ENCODE measurements at places on chromosomes 2 and 18. TPM values are rescaled to one million over a fixed set of nuclear protein-coding genes. Genes with fewer than 3 reads are reported as not detected.

- DNase-seq = peak; percentile 59
Measured at GRCh38 chr2:54422072-54422581, 34.0 kb upstream of the SPTBN1 start.

- no peak for DNase-seq
Measured at GRCh38 chr2:77520641-77521547, 1.3 kb downstream of the LRRTM4 start.

DNA sequence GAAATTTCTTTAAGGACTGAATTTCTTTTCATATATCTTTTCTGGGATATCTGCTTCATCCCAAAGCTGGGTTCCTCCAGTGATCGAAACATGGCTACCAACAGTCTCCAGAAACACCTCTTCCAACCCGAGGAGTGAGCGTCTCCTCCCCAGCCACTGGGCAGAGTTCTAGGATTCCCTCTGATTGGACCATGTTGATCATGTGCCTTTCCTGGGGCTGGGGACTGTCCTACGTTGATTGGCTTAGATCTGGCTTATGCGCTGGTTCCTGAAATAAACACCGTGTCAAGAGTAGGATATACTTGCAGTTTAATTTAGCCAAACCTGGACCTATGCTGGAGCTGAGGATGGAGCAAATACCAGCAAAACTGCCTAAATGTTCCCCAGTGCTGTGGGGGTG lies 55.5 kb upstream of the SLC16A14 start:
- no peak for DNase-seq

GRCh38 chr18:45551142-45551815 lies 64.0 kb upstream of the SLC14A2 start:
- DNase-seq = no peak

GRCh38 chr18:23716966-23717365 lies 27.7 kb downstream of the LAMA3 start:
- no peak for DNase-seq

GRCh38 chr2:40436093-40436475 lies 15.8 kb downstream of the SLC8A1 start:
- no peak for DNase-seq

ZDBF2 gene
- total RNA-seq = 0.81 TPM

CCDC85A gene
- 0.27 TPM for total RNA-seq

GRCh38 chr18:4599312-4599711 lies 144.2 kb upstream of the DLGAP1 start:
- DNase-seq = no peak

TRIM54 gene
- total RNA-seq = under 0.01 TPM

GRCh38 chr2:48715956-48716355 lies 39.6 kb downstream of the LHCGR start:
- no peak for DNase-seq

DNA sequence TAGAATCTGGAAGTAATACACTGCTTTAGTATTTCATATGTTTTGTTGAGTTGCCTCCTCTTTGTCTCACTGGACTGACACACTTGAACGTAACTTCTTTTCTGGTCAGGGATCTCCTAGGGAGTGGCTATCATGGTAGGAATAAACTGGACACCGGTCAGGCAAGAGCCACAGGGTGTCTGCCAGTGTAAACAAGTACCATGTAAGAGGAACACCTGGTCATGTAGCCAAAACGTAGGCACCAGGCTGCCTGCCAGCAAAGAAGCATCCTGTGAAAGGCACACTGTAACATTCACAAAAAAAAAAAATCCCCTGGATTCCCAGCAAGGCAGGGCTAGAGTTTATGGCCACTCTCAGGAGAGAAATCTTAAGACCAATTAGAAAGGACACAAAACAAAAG lies 372.8 kb upstream of the RND3 start:
- DNase-seq = no peak

DNA sequence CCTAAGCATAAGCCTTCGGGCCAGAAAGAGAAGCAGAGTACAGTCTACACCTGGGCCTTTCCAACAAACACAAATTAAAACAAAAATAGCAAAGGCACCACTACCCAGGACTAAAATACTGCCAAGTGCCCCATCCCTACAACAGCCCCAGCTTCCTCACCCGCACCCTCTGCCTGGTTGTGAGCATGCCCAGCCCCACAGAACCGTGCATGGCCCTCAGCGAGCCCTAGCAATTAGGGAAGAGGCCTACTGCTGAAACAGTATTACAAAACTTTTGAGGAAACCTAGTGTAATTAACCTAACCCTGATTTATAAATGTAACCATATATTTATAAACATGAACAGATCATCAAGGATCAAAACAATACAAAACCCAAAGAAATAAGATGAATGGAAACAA lies 44.2 kb downstream of the FARSB start:
- DNase-seq = no peak

DNA sequence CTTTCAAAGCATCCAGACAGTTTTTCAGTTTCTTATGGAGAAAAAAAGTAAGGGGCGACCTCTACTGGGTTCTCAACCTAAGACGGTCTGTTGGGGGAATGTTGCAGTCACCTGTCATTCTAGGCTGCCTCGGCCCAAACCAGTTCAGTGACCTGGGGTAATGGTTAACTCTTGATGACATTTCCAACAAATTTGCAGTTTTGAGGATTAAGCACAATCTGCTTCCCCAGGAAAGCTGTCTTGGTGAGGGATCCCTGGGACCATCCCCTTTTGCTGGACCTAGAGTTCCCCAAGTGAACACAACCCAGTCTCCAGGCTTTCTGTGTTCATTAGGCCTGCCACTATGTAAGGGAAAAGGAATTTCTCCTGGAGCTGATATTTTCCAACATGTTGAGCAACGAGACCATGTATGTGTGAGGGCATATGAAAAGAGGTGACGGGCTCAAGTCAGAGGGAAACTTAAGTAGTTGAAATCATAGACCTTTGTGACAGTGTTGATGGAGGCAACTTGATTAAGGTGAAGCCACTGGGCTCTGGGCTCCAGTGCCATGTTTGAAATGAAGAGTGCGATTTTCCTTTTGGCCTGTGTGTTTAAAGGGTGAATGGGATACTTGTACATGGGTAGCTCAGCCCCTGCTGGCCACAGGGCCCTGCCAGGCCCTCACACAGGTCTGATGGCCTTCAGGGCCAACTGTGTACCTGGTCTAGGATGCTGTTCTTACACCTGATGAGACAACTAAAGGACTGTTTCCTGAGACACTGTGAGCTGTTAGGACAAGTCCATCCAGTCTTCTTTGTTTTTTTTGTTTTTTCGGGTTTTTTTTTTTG lies 27.0 kb downstream of the FOSL2 start:
- DNase-seq = no peak

DNA sequence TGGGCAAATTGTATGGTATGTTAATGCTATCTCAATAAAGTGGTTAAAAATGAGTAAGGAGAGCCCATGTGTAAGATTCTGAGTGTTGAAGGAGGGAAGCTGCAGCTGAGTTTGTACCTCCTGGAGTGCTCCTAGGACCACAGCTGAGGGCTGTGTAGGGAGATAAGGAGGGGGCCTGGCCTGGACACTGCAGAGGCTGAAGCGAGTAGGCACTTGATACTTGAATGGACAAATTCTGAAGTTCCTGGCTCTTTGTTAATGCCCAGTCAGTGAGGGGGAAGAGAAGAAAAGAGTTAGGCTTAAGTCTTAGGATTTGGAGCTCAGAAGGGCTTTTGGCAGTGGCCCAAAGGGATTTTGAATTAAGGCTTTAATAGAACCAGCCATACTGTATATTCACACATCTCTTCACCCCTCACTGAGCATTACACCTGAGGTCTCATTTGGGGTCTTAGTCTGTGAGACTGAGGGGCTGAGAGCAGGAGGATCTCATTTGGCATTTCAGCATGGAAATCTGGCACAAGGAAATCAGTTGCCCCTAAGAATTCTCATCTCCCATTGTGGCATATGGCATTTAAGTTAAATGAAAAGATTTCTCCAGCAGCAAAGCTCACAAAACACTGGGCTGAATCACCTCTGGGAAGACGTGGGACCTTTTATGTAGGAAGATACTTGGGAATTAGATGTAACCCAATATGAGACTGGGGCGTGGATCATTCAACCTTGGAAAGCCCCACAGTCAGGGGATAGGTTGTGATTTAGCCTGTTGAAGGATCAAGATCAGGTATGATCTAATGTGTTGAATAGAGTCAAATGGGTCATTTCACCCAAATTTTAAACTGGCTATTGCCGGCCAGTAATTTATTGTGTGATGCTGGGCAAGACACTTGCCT lies 46.8 kb downstream of the LIPG start:
- DNase-seq = no peak

CEP192 gene
- total RNA-seq = 21.0 TPM

- no peak for DNase-seq
Measured at GRCh38 chr2:235009081-235009480, 57.3 kb downstream of the SH3BP4 start.

TUBB8B gene
- total RNA-seq = not detected

CD28 gene
- total RNA-seq = 0.27 TPM

CEBPZOS gene
- 8.3 TPM for total RNA-seq

KCNF1 gene
- total RNA-seq = under 0.01 TPM

GRCh38 chr2:43051338-43051737 lies 175.1 kb downstream of the ZFP36L2 start:
- DNase-seq = no peak

MPV17 gene
- 85.4 TPM for total RNA-seq

DNA sequence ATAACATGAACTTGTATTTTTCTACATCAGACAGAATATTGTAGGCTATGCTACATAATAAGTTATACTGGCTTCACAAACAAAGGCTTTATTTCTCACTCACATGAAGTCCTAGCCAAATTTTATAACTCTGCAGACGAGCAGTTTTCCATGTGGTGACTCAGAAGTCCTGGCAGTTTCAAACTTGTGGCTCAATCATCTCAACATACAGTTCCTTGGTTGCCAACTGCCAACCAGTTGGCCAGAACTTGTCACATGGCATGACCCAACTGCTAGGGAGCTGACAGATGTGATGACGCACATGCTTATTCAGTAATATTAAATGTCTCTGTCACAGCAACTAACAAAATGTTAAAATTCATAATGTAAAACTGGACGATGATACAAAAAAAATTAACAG lies 63.8 kb upstream of the ZC3H15 start:
- DNase-seq = no peak

GRCh38 chr2:27076323-27076722 lies 2.1 kb upstream of the EMILIN1 start:
- DNase-seq = no peak

CD226 gene
- total RNA-seq = 0.81 TPM

DNA sequence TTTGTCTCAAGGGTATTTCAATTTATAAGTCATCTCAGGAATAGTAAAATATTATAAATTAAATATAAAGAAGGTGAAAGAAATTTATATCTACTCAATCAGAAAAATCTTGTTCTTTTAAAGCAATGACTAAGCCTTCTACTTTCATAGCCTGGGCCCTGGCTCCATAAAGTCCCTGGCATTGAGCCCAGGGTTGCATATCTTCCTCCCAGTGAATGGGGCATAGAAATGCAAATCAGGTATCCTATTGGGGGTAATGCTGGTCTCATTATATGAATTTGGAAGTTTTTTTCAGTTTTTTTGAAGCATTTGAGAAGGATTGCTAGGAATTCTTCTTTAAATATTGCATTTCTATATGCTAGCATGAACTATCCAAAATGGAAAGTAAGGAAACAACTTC lies 73.9 kb upstream of the MC2R start:
- DNase-seq = no peak
